ENCODE measurements at places on chromosomes 2 and 18.

GRCh38 chr2:80403081-80403480, 98.5 kb upstream of the LRRTM1 start:
- no peak for DNase-seq

DNA sequence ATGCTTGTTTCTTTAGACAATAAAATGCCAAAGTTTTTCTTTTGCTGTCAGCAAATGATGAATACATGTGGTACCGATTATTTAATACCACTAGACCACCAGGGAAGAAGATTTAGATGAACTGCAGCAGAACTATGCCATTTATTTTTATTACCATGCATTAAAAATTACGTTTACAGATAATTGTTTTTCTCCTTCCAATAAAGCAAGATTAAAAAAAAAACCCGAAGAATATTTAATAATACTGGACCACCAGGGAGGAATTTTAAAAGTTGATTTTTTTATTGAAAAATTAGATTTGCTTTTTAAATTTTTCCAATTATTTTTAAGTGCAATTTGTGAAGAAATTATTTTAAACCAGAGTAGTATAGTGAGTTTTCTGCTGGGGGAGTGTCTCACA, 170.3 kb upstream of the HNRNPA3 start:
- no peak for DNase-seq

GRCh38 chr2:224893848-224894247, 148.4 kb downstream of the DOCK10 start:
- no peak for DNase-seq

DNA sequence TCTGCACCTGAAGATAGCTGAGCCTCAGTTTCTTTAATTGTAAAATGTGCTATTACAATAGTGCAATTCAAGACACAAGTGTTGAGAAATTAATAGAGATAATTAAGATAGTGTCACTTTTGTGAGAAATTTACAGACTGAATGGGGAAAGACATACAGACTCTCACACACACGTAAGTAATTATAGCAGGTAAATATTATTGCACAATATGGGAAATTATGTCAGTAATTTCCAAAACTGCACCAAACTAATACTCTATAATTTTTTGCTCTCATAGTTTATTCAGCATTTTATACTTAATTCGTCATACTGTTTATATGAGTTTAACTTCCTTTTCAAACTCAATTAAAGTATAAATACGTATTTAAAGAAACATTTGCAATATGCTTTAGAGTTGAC, 124.9 kb upstream of the GYPC start:
- DNase-seq, result no peak

GRCh38 chr18:75081486-75081885, 127.5 kb downstream of the PTGR3 start:
- DNase-seq, result no peak

Data from activated naive CD4-positive, alpha-beta T cell treated with anti-CD3 and anti-CD28 coated beads, Interleukin-2, amount 50 U/mL, for 72 hours (primary cell).